ENCODE measurements at places on chromosomes 12 and 14.

DNA sequence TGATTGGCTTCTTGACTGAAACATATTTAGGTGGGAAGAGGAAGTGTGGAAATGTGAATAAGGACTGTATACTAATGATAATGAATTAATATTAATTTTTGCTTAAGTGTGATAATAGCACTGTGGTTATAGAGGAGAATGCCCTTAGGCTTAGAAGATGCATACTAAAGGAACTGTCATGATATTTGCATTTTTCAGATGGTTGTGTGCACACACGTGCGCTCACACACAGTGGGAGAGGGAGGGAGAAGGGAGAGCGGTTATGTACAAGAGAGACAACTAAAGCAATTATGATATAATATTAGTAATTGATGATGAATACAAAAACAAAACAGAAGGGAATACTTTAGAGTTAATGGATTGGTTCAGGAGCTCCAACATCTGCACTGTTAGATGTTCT is 54.2 kb downstream of the RCOR1 start:
- DNase-seq: no peak

GRCh38 chr12:25983625-25984024 is 25.1 kb downstream of the RASSF8 start:
- DNase-seq: no peak

DNA sequence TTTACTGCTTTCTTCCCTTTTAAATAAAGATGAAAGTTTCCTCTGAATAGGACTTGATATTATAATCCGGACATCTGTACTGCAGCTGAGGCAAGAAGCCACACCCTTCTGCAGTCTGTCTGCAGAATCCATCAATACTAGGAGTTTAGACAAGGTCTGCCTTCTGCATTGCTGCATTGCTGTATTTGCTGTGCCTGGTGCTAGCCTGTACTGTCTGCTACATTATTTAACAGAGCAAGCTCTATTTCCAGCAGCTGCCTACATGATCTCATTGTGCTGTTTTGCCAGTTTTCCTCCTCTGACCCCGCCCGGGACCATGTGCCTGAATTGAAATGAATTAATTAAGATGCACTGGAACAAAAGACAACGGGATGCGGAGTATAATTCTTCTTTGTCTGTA is 1.7 kb downstream of the TUBA1A start:
- DNase-seq: peak; percentile 35

DNA sequence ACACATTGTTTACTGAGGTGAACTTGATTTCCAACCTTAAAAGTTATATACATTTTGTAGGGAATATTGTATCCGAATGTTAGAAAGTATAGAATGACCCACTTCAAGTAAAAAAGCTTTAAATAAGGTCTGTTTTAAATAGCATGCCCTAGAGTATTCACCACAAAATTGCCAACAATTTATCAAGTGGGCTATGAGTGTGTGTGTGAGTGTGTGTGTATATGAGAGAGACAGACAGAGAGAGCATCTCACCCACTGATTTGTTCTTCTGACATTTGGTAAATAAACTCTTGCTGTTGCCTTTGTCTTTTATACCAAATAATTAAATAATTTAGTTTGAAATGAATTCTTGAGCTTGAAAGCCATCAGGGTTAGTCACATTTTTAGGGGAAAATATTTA is 29.8 kb upstream of the RAP1B start:
- no peak for DNase-seq

- DNase-seq: no peak
Measured at GRCh38 chr14:106187216-106187615, 660.8 kb downstream of the TMEM121 start.

GRCh38 chr12:1130164-1130563 is 139.1 kb downstream of the ERC1 start:
- DNase-seq: no peak

GRCh38 chr12:110533607-110534006 is 31.5 kb downstream of the RAD9B start:
- DNase-seq: no peak

DNA sequence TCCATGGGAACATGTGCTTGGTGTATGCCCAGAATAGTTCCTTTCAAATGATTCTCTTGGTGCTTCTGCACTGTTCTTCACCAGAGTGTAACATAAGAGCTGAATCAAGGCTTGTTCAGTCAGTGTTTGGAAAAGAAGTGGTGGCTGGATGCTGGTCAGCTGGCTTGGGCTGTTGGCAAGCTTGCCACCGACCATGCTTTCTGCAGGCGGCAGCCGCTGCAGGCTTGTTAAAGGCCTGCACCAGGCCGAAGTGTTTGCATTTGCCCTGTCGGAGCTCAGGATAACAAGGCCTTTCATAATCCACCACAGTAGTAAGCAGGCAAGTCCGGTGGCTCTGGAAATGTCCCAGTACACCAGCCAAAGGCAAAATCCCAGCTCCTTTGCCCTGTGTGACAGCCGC is 26.9 kb downstream of the DAAM1 start:
- DNase-seq: no peak

GRCh38 chr14:104171895-104172294 is 33.5 kb downstream of the KIF26A start:
- no peak for DNase-seq

- peak; percentile 23 for DNase-seq
Measured at GRCh38 chr12:102879144-102879763, 37.8 kb downstream of the PAH start.

Data from B cell (primary cell).